ENCODE measurements at places on chromosomes 7 and 10. TPM values are rescaled to one million over a fixed set of nuclear protein-coding genes. Genes with fewer than 3 reads are reported as not detected.

- DNase-seq: peak; percentile 30
Observed at GRCh38 chr10:1737222-1738061, at the start of gene ADARB2. ADARB2 (minus strand) TSS chr10:1737525.

DNA sequence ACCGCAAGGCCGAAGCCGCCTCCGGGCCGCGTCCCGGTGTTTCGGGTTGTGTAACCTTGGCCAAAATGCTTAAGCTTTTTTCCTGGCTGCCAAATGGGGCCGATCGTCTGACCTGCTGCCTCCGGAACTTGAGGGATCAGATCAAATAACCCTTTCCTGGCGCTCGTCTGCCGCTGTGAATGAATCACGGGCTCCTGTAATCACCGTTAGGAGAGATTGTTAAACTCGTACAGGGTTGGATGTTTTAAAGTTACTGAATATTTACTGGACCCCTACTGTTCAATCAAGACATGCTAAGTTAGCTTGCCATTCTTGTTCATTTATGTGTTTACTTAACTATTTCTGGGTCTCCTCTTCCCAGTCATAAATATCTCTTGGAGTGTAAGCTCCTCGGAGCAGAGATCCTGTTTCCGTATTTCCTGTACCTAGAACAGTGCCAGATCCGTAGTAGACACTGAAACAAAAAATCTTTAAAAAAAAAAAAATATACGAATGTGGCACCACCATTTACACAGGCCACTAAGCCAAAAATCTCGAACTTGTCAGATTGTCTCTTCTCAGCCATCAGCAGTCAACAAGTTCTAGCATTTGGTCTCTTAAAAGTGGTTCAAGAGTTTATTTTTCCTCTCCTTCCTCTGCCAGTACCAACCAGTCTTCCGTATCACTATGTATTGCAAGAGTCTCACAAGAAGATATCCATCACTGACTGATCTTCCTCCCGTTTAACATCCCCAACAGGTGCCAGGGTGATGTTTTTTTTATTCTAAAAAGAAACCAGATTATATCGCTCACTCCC, 650 bp upstream of the TM9SF3 start:
- DNase-seq: peak; percentile 78

DNA sequence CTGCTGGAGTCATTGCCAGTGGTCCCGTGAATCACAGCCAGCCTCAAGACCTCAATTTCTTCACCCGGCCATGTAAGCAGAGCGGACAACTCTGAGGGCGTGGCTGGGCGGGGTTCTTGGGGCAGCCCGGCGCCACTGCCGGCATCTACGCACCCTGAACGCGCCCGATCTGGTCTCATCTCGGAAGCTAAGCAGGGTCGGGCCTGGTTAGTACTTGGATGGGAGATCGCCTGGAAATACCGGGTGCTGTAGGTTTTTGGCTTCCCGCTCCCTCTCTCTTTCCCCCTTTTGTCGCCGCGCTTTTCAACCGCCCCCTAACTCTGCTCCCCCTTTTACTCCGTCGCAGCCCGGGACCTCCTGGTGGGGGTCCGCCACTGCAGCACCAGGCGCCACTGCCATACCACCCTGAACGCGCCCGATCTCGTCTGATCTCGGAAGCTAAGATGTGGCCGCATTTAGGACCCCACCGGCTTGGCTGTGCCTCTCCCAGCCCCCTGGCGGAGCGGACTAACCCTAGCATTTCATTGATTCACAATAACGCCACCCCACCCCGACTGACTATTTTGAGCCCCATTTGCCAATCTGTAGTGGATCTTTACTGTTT, 25.3 kb downstream of the GARIN1A start:
- peak; percentile 62 for DNase-seq

- DNase-seq: no peak
Observed at GRCh38 chr7:129607471-129608120, 3.9 kb upstream of the NRF1 start.

- DNase-seq: no peak
Observed at GRCh38 chr7:37225285-37225969, 223.2 kb downstream of the ELMO1 start.

Gene GIMAP6
- total RNA-seq: 35.4 TPM

Gene KCP
- total RNA-seq: 0.31 TPM

All from left cardiac atrium (tissue), 4 donors.